Muscle of leg (tissue), 16 donors: ENCODE measurements at places on chromosomes 1 and 21. TPM values are rescaled to one million over a fixed set of nuclear protein-coding genes. Genes with fewer than 3 reads are reported as not detected.

- H3K4me3 ChIP-seq = no peak overlapping the region
- DNase-seq = no peak
- no peaks in the 10 kb centered on the region for H3K36me3 ChIP-seq
- H3K27ac ChIP-seq = no peak overlapping the region
- no peaks in the 10 kb centered on the region for H3K4me1 ChIP-seq
Observed at GRCh38 chr1:34361121-34361520, 184.4 kb downstream of the C1orf94 start.

The CD1E gene
- total RNA-seq = 0.18 TPM

GRCh38 chr1:37059346-37059745 is 25.0 kb upstream of the GRIK3 start:
- no peak overlapping the region for H3K4me3 ChIP-seq
- no peak overlapping the region for H3K27ac ChIP-seq
- DNase-seq = no peak

DNA sequence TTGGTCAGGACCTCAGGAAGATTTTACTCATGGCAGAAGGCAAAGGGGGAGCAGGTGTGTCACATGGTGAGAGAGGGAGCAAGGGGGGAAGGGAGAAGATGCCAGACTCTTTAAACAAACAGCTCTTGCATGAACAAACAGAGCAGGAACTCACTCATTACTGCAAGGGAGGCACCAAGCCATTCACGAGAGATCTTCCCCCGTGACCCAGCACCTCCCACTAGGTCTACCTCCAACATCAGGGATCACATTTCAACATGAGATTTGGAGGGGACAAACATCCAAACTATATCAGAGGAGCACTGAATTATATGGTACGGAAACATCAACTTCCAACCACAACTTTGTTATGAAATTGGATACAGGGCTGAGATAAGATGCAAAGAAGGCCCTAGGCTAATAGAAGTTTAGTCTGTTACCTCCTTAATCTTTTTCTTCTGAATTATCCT is 164.9 kb downstream of the ST6GALNAC3 start:
- no peaks in the 10 kb centered on the region for H3K36me3 ChIP-seq
- no peak for DNase-seq
- H3K4me3 ChIP-seq = no peak overlapping the region
- H3K27me3 ChIP-seq = no peaks in the 10 kb centered on the region
- no peaks in the 10 kb centered on the region for H3K4me1 ChIP-seq

GRCh38 chr1:242629396-242629795 is 104.9 kb upstream of the PLD5 start:
- H3K4me3 ChIP-seq = no peak overlapping the region
- H3K27ac ChIP-seq = no peak overlapping the region
- H3K36me3 ChIP-seq = no peaks in the 10 kb centered on the region
- no peaks in the 10 kb centered on the region for H3K27me3 ChIP-seq

The POMGNT1 gene
- total RNA-seq = 65.5 TPM

- no peaks in the 10 kb centered on the region for H3K27me3 ChIP-seq
- H3K4me1 ChIP-seq = no peaks in the 10 kb centered on the region
- no peak for DNase-seq
- H3K27ac ChIP-seq = no peak overlapping the region
Observed at GRCh38 chr1:33908324-33908956, 44.6 kb downstream of the HMGB4 start.
